CD4-positive, CD25-positive, alpha-beta regulatory T cell (primary cell): ENCODE measurements at places on chromosomes 1 and 21. TPM values are rescaled to one million over a fixed set of nuclear protein-coding genes. Genes with fewer than 3 reads are reported as not detected.

Gene VSIG8
- polyA plus RNA-seq = not detected

Gene FAM163A
- not detected for polyA plus RNA-seq

Gene DCST2
- polyA plus RNA-seq = not detected

- DNase-seq = no peak
- no peaks in the 10 kb centered on the region for H3K27me3 ChIP-seq
- H3K4me3 ChIP-seq = no peak overlapping the region
- H3K4me1 ChIP-seq = no peaks in the 10 kb centered on the region
Observed at GRCh38 chr1:5340560-5341130, 651.6 kb downstream of the NPHP4 start.

GRCh38 chr1:58979086-58979485, 195.2 kb upstream of the JUN start:
- peaks cover 5% of the 10 kb centered on the region for H3K4me1 ChIP-seq
- no peak overlapping the region for H3K27ac ChIP-seq
- H3K4me3 ChIP-seq = no peak overlapping the region
- no peaks in the 10 kb centered on the region for H3K36me3 ChIP-seq

GRCh38 chr21:45138199-45139002, 64.0 kb downstream of the ADARB1 start:
- no peak overlapping the region for H3K4me3 ChIP-seq
- no peaks in the 10 kb centered on the region for H3K4me1 ChIP-seq
- H3K36me3 ChIP-seq = peaks cover 7% of the 10 kb centered on the region

DNA sequence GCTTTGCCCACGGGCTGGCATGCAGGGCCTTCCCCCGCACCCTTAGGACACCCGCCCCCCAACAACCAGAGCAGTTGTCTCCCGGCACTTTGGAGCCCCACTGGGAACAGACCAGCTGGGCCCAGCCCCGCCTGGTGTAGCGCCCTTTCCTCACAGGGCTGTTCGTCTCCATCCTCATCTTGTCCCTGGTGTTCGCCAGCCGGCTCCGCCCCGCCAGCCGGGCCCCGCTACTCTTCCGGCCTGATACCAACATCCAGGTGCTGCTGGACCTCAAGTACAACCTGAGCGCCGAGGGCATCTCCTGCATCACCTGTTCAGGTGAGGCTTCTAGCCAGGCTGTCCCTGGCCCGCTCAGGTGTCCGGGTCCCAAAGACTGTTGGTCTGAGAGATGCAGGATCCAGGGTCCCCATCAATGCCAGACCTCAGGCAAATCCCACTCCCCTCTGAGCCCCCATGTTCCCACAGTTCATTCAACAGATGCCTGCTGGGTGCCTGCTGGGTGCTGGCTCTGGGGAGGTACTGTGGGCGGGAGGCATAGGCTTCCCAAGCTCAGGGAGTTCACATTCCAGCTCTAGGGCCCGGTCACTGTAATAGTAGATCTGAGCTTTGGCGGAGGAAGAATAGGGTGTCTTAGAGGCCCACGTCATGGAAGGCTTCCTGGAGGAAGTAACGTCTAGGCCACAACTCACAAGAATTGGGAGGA, 41.7 kb downstream of the DISP3 start:
- H3K4me3 ChIP-seq = no peak overlapping the region
- DNase-seq = no peak
- no peaks in the 10 kb centered on the region for H3K4me1 ChIP-seq
- H3K36me3 ChIP-seq = no peaks in the 10 kb centered on the region
- H3K27ac ChIP-seq = no peak overlapping the region

DNA sequence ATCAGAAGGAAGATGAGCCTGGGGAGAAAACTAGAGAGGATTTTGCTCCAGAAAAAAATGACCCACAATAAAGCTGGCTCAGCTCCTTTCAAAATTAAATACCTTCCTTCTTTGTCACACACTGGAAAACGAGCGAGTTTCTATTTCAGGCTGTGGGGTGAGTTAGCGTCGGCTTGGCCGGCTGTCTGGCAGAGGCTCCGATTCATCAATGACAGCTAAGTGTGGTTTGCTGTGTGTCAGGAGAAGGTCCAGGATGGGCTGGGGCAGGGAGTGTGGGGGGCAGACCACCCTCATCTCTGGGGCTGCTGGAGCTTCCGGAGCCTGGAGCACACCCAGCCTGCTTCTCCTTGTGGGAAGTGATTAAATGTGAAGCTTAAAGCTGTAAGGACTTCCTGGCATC, 120.2 kb downstream of the ETS2 start:
- no peak for DNase-seq
- no peaks in the 10 kb centered on the region for H3K4me1 ChIP-seq
- no peaks in the 10 kb centered on the region for H3K36me3 ChIP-seq
- no peak overlapping the region for H3K27ac ChIP-seq
- H3K27me3 ChIP-seq = peaks cover 2% of the 10 kb centered on the region

Gene SIK1
- polyA plus RNA-seq = not detected

DNA sequence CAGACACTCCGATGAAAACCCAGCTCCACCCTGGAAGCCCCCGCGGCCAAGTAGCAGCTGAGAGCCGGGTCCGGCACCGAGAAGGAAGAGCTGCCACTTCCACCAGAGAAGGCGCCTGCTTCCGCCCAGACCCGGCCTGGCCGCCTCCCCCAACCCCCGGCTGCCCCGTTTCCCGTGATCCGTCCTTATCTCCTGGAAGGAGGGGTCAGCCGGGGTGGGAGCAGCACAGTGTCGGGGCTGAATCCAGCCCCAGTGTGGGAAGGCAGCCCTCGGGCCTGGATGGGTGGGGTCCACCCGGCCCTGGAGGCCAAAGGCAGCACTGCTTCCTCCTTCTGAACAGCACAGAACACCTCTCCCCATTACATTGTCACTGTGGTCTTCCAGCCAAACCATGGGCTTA, 69.4 kb downstream of the MEGF6 start:
- no peak overlapping the region for H3K27ac ChIP-seq
- H3K4me1 ChIP-seq = no peaks in the 10 kb centered on the region
- no peak for DNase-seq
- H3K27me3 ChIP-seq = no peaks in the 10 kb centered on the region
- no peak overlapping the region for H3K4me3 ChIP-seq
- no peaks in the 10 kb centered on the region for H3K36me3 ChIP-seq

- H3K4me1 ChIP-seq = peaks cover 21% of the 10 kb centered on the region
- H3K4me3 ChIP-seq = no peak overlapping the region
- H3K36me3 ChIP-seq = no peaks in the 10 kb centered on the region
Observed at GRCh38 chr1:183593356-183593755, 3.1 kb upstream of the NCF2 start.

GRCh38 chr1:218345673-218346390, 696 bp downstream of the TGFB2 start:
- no peak overlapping the region for H3K27ac ChIP-seq
- peak; percentile 51 for DNase-seq
- no peaks in the 10 kb centered on the region for H3K36me3 ChIP-seq
- peaks cover 28% of the 10 kb centered on the region for H3K27me3 ChIP-seq
- peaks cover 24% of the 10 kb centered on the region for H3K4me1 ChIP-seq

Gene LCE1E
- polyA plus RNA-seq = not detected

- H3K4me3 ChIP-seq = no peak overlapping the region
- no peak for DNase-seq
- H3K4me1 ChIP-seq = no peaks in the 10 kb centered on the region
- H3K36me3 ChIP-seq = no peaks in the 10 kb centered on the region
- no peak overlapping the region for H3K27ac ChIP-seq
Observed at GRCh38 chr1:103145449-103145848, 37.1 kb upstream of the COL11A1 start.

Gene HAO2
- polyA plus RNA-seq = not detected

DNA sequence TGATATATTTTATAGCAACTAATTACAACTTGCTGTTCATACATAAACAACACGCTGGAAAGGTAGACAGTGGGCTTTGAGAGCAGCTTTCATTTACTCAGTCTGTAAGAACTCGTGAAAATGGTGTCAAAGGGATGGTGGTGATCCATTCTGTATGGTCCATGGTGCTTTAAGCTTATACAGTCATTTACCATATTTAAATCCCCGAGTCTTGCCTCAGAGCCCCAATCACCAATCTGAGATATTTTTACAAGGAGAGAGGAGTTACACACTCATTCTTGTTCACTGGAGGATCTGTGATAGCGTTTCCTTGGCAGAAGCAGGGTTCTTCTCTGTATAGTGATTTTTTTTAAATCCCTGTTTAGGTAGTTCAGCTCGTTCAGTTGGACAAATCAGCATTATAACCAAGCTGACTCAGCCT, 694.6 kb downstream of the USP25 start:
- DNase-seq = no peak
- no peaks in the 10 kb centered on the region for H3K27me3 ChIP-seq
- H3K4me3 ChIP-seq = no peak overlapping the region
- H3K4me1 ChIP-seq = no peaks in the 10 kb centered on the region
- no peak overlapping the region for H3K27ac ChIP-seq
- no peaks in the 10 kb centered on the region for H3K36me3 ChIP-seq

Gene EDARADD
- polyA plus RNA-seq = 2.5 TPM

DNA sequence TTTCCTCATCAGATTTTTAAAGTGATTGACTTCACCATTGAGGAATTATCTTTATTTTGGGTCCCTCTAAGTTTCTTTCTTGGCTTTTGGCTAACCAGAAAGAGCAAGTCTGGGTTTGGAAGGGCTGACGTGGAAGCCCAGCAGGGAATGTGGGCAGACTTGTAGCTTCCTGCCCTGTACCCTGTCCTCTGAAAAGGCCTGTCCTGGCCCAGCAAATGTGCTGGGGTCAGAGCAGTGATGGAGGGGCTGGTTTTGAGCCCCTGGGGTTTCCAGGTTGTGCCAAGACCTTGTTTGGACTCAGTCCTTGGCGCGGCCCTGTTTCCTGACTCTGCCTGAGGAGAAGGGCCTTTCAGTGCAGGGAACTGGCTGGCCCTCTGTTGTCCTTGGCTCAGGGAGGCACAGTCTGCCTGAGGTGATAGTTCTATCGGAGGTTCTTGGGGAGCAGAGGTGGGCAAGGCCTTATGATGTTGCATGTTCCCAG, 72.1 kb downstream of the UCK2 start:
- DNase-seq = no peak
- H3K4me3 ChIP-seq = no peak overlapping the region
- peaks cover 6% of the 10 kb centered on the region for H3K36me3 ChIP-seq
- H3K27me3 ChIP-seq = no peaks in the 10 kb centered on the region
- H3K4me1 ChIP-seq = no peaks in the 10 kb centered on the region
- H3K27ac ChIP-seq = no peak overlapping the region

Gene GABPB2
- polyA plus RNA-seq = 5.4 TPM

GRCh38 chr1:180114396-180114945, 40.2 kb upstream of the QSOX1 start:
- H3K27me3 ChIP-seq = no peaks in the 10 kb centered on the region
- H3K27ac ChIP-seq = no peak overlapping the region
- DNase-seq = no peak
- H3K4me1 ChIP-seq = no peaks in the 10 kb centered on the region
- no peak overlapping the region for H3K4me3 ChIP-seq
- H3K36me3 ChIP-seq = peaks cover 33% of the 10 kb centered on the region

DNA sequence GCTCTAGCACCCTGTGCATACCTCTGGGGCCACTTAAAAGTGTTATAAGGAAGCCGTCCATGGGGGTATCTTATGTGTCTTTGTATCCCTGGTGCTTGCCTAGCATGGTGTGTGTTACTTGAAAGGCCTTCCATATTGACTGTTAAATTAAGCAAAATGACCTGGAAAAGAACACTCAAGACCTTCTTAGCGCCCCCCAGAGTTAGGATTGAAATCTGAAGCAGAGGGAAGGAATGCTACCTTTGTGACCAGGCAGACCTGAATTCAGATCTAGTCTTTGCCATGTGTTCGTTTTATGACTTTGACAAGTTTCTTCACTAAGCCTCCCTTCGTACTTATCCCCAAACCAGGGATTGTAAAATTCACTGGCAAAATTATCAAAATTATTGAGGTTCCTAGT, 59.9 kb downstream of the SLC22A15 start:
- no peaks in the 10 kb centered on the region for H3K27me3 ChIP-seq
- H3K36me3 ChIP-seq = no peaks in the 10 kb centered on the region
- H3K27ac ChIP-seq = no peak overlapping the region
- H3K4me1 ChIP-seq = no peaks in the 10 kb centered on the region

GRCh38 chr1:227950735-227951346, 3.1 kb upstream of the WNT9A start:
- no peak overlapping the region for H3K27ac ChIP-seq
- no peak for DNase-seq
- no peaks in the 10 kb centered on the region for H3K36me3 ChIP-seq
- H3K4me1 ChIP-seq = peaks cover 17% of the 10 kb centered on the region
- no peak overlapping the region for H3K4me3 ChIP-seq

DNA sequence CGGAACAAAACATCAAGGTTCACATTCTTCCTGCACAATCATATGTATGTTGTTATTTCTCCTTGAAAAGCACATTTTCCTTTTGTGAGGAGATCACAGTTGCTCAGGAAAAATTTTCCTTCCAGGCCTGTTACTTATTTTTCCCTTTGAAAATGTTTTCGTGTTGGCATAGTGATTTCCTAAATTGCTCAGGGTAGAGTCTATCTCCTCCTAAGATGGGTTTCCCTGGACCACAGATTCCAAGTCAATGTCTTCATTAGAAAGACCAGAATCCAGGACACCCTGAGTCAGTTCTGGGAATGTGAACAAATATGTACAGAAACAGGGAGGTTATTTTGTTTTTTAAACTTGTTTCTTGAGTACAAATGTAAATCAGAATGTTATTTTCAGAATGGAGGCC, 94.3 kb upstream of the C1orf105 start:
- H3K27me3 ChIP-seq = no peaks in the 10 kb centered on the region
- DNase-seq = no peak
- no peak overlapping the region for H3K27ac ChIP-seq
- no peaks in the 10 kb centered on the region for H3K4me1 ChIP-seq
- H3K36me3 ChIP-seq = no peaks in the 10 kb centered on the region

GRCh38 chr21:26593800-26594199, 20.7 kb upstream of the CYYR1 start:
- no peak overlapping the region for H3K4me3 ChIP-seq
- no peak overlapping the region for H3K27ac ChIP-seq
- no peaks in the 10 kb centered on the region for H3K27me3 ChIP-seq
- no peaks in the 10 kb centered on the region for H3K36me3 ChIP-seq
- no peak for DNase-seq

GRCh38 chr1:161047436-161048420, 2.0 kb upstream of the USF1 start:
- peak overlapping the region; percentile 93 for H3K27ac ChIP-seq
- peaks cover 52% of the 10 kb centered on the region for H3K36me3 ChIP-seq
- no peak for DNase-seq
- no peak overlapping the region for H3K4me3 ChIP-seq
- peaks cover 24% of the 10 kb centered on the region for H3K4me1 ChIP-seq

DNA sequence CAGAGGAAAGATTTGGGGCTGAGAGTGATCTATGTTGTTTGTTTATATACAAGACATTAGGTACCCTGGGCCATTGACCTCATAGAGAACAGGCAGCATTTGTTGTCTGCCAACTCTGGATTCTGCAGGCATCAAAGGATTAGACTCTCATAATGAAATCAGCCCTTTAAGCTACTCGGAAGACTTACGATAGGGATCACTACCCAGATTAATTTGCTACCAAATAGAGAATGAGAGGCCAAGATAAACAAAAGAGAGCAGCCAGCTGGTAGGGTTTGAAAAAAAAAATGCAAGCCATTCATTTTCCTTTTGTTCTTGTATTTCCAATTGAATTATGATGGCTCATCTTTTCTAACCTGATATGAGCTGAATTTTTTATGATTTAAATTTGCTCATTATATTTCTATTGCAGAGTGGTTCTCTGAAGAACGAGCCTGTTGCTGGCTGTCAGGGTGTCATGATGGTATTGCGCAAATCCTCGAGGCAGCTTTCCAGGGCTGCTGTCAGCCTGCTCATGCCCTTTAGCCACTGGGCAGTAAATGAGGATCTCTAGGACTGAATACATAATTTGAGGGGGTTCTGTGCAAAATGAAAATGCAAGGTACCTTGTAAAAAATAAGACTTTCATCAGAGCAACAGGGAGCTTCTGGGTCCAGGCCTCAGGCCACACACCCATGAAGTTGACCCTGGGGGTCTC, 116.4 kb upstream of the KCNJ15 start:
- no peaks in the 10 kb centered on the region for H3K27me3 ChIP-seq
- H3K4me1 ChIP-seq = no peaks in the 10 kb centered on the region
- no peaks in the 10 kb centered on the region for H3K36me3 ChIP-seq
- H3K4me3 ChIP-seq = no peak overlapping the region
